Pancreas (tissue), 10 donors: ENCODE measurements at places on chromosomes 6 and 20.
A peak's percentile ranks its signal among the peaks of the same experiment; 100 is the strongest.

- H3K36me3 ChIP-seq = no peaks in the 10 kb centered on the region
- peaks cover 10% of the 10 kb centered on the region for H3K4me1 ChIP-seq
- peak; percentile 40 for DNase-seq
- H3K27me3 ChIP-seq = no peaks in the 10 kb centered on the region
These were observed 37.0 kb downstream of the BCKDHB start for GRCh38 chr6:80143419-80143937.

DNA sequence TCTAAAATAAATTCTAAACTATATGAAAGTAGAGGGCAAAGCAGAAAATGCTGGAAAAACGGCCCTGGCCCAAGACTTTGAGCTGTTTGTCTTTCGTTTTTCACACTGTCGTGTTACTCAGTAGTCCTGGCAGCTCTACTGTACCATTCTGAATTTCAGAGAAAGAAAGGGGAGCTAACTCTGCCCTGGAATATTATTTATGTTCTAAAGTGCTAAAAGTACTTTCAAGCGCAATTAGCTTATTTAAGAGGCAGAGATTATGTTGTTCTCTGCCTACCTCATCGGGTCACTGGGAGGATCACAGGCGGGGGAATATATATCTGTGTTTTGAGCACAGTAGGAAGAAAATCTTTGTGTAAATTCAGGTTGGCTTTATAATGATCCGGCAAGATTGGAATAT is 152.4 kb upstream of the QKI start:
- H3K27ac ChIP-seq = no peak overlapping the region
- H3K4me3 ChIP-seq = no peak overlapping the region
- no peaks in the 10 kb centered on the region for H3K4me1 ChIP-seq
- H3K27me3 ChIP-seq = no peaks in the 10 kb centered on the region

DNA sequence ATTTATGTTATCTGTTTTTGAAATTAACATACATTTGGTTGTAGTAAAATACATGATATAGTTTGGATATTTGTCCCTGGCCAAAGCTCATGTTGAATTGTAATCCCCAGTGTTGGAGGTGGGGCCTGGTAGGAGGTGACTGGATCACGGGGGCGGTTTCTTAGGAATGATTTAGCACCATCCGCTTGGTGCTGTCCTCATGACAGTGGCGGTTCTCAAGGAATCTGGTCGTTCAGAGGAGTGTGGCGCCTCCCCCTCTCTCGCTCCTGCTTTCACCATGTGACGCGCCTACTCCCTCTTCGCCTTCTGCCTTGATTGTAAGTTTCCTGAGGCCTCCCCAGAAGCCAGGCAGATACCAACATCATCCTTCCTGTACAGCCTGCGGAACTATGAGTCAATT is 29.0 kb downstream of the CTCFL start:
- H3K4me1 ChIP-seq = peaks cover 5% of the 10 kb centered on the region
- no peak for DNase-seq
- H3K4me3 ChIP-seq = no peak overlapping the region
- H3K27ac ChIP-seq = no peak overlapping the region

DNA sequence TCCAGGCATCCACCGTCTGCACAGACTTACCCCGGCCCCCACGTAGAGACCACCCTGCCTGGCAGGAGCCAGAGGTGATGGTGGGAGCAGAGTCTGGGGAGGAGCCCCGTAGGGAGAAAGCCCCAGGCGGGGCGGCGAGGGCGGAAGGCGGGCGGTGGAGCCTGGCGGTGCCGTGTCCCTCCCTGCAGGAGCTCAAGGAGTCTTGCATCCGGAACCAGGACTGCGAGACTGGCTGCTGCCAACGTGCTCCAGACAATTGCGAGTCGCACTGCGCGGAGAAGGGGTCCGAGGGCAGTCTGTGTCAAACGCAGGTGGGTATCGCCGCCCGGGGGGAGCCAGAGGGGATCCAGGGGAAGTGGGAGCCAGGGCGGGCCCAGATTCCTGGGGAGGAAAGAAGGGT is 6.0 kb downstream of the CLPSL1 start:
- no peak for DNase-seq
- no peaks in the 10 kb centered on the region for H3K4me1 ChIP-seq
- peak overlapping the region; percentile 44 for H3K27ac ChIP-seq
- H3K4me3 ChIP-seq = peak overlapping the region; percentile 26
- H3K36me3 ChIP-seq = no peaks in the 10 kb centered on the region

- H3K4me3 ChIP-seq = no peak overlapping the region
- H3K27ac ChIP-seq = no peak overlapping the region
- H3K27me3 ChIP-seq = no peaks in the 10 kb centered on the region
- no peak for DNase-seq
These were observed 40.6 kb downstream of the HECA start for GRCh38 chr6:139175389-139175948.
